HAP-1 (cell line): ENCODE measurements at places on chromosomes 1 and 21.
A peak's percentile ranks its signal among the peaks of the same experiment; 100 is the strongest.

DNA sequence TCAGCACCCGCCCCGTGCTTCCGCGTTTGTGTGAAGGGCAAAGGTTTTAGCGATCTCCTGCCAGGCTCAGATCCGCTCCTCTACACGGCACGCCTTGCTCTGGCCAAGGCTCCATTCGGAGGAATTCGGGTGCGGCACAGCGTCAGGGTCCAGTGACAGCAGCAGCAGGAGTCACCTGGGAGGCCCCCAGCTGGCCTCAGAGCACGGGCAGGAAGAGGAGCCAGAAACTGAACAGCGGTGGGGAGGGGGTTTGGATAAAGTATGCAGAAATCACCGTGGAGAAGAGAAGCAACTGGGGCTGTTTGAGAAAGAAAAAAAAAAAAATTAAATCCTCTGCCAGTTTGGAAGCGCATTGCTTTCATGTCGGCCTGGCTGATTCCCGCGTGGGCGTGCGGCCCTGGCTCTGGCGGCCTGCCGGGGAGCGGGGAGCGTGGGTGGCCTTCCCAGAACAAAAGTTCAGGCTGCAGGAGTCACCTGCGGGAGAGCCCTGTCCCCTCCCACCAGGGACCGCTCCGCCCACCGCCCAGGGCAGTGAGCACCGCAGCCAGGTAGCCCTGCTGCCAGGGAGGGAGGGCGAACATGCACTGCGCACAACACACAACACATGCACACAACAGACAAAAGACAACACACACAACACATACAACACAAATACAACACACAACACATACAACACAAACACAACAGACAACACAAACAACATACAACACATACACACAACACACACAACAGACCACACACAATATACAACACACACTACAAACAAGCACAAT lies 107.6 kb downstream of the ETS2 start:
- no peak for DNase-seq

DNA sequence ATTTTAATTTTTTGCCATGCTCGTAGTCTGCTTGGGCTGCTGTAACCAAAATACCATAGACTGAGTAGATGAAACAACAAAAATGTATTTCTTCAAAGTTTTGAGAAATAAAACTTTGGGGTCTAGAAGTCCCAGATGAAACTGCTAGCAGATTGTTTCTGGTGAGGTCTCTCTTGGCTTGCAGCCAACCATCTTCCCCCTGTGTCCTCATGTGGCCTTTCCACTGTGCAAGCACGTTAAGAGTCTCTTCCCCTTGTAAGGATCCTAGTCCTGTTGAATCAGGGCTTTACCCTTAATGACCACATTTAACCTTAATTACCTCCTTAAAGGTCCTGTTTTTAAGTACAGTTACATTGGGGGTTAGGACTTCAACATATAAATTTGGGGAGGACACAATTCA lies 86.6 kb downstream of the PTBP2 start:
- no peak for DNase-seq

GRCh38 chr1:222886194-222886854 lies 71.5 kb downstream of the DISP1 start:
- no peak for DNase-seq

GRCh38 chr1:233843525-233844204 lies 60.8 kb upstream of the SLC35F3 start:
- no peak for DNase-seq

- DNase-seq, result no peak
Observed at GRCh38 chr21:35473496-35473895, 424.4 kb upstream of the RUNX1 start.

- DNase-seq, result no peak
Observed at GRCh38 chr21:32102426-32102825, 176.4 kb downstream of the MIS18A start.

- no peak for DNase-seq
Observed at GRCh38 chr1:182725259-182726255, 41.2 kb upstream of the RGS8 start.

- no peak for DNase-seq
Observed at GRCh38 chr1:12542616-12543592, 75.1 kb downstream of the DHRS3 start.

DNA sequence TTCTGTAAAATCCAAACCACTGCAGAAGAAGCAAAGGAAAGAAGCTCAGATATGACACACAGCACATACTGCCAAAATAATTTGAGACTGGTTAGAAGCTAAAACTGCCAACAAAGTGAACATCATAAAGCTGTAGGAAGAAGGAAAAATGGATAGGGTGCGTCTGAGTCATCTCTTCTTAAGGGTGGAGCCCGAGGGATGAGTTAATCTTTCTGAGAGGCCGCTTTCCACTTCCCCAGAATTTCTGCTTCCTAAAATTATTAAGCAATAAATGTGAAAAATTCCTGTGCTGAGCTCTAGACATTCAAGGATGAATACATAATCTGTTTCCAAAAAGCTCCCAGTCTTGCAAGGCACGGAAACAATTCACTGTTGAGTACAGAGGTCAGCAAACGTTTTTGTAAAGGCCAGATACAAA lies 20.1 kb downstream of the PPT1 start:
- DNase-seq, result no peak

DNA sequence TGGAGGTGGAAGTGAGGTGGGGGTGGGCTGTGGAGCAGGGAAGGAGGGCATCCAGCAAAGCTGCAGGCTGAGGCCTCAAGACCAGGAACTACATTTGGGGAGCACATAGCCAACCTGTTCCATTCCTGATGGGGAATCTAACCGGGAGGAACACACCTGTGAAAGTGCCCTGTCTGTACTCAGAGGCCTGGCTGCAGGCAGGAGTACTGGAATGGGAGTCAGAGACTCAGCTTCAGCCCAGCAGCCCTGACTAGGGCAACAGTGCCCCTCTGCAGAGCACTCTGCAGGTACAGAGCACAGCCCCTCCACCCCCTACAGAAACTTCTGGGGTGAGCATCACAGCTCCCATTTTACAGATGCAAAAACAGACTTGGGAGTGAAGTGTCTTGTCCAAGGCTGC lies 126.4 kb downstream of the DMRTB1 start:
- DNase-seq, result no peak

DNA sequence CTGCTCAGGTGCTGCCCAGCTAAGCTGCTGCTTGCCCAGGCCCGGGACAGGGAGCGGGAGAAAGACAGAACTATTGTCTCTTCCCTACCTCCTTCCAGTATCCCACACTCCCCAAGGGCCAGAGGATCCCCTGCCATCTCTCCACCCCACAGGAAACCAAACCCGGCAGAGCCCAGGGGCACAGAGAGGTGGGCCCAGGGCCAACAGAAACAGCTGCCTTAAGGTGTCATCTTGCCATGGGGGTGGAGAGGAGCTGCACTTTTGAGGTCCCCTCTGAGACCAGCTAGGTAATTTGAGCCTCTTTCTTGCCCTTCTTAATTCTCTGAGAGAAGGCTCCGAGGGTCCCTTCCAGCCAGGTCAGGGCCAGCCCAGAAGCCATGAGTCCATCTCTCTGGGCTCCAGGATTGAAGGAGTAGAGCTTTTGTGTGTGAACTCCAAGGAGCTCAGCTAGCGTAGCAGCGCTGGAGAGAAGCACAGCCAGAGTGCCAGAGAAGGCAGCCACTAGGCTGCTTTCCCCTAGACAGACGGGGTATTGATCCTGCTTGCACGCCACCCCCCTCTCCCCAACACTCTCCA lies 9.7 kb upstream of the GPR61 start:
- no peak for DNase-seq

DNA sequence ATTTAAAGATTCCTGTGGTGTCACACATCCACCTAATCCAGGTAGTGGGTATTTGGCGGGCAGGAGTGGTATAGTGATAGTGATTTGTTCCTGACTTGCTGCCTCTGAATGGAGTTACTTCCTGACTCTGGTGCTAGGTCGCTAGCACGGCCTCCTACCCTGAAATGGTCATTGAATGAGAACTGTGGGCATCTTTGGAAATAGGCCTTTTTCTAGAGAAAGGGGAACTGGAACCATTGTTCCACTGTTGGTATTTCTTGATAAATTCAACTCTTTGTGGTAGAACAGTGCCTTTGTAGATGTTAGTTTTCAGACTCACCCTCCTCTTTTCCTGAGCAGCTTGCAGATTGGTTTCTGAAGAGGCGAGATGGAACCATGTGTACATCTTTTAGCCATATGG lies 1.5 kb downstream of the QSOX1 start:
- no peak for DNase-seq

- DNase-seq, result no peak
Observed at GRCh38 chr1:193629875-193630274, 443.5 kb upstream of the B3GALT2 start.

- no peak for DNase-seq
Observed at GRCh38 chr1:36359911-36360550, 25.7 kb downstream of the STK40 start.

GRCh38 chr1:153774780-153775457 lies at the start of gene SLC27A3:
Gene SLC27A3, plus strand, starts transcription at chr1:153775407. Its CDS starts 91 bp downstream, at chr1:153775498.
- peak; percentile 83 for DNase-seq

GRCh38 chr1:17001760-17002523 lies 9.8 kb downstream of the ATP13A2 start:
- DNase-seq, result no peak

- DNase-seq, result peak; percentile 8
Observed at GRCh38 chr1:22662318-22662717, 9.3 kb downstream of the C1QB start.

- no peak for DNase-seq
Observed at GRCh38 chr1:154998201-154998780, 4.3 kb upstream of the ZBTB7B start.

GRCh38 chr1:167457936-167458584 lies 60.3 kb downstream of the CD247 start:
- DNase-seq, result no peak

- DNase-seq, result no peak
Observed at GRCh38 chr1:230327892-230328284, 98.2 kb downstream of the PGBD5 start.

DNA sequence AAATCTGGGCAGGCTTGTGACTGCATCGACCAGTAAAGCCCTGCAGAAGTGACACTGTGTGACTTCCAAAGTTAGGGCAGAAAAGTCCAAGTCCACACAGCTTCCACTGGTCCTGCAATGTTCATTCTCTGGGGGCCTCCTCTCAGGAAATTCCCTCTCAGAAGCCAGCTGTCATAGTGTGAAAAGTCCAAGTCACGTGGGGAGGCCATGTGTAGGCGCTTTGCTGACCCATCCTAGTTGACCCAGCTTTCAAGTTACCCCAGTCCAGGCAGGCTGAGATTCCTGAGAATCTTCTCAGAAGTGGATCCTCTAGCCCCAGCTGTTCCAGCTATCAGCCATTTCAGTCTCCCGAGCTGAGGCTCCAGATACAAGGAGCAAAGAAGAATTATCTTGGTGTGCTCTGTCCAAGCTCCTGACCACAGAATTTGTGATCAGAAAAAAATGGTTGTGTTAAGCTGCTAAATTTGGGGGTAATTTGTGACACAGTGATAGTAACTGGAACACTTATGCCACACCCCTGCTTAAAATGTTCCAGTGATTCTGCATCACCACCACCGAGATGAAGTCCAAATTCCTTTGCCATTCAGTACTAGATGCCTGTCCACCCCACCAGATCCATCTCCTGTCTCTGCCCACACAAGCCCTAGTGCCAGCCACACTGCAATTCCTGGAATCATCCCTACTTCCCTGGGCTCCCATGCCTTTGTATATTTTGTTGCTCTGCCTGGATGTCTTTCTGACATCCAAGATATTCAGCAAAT lies 2.5 kb upstream of the STUM start:
- no peak for DNase-seq

- DNase-seq, result no peak
Observed at GRCh38 chr1:208084220-208084619, 160.0 kb downstream of the PLXNA2 start.

DNA sequence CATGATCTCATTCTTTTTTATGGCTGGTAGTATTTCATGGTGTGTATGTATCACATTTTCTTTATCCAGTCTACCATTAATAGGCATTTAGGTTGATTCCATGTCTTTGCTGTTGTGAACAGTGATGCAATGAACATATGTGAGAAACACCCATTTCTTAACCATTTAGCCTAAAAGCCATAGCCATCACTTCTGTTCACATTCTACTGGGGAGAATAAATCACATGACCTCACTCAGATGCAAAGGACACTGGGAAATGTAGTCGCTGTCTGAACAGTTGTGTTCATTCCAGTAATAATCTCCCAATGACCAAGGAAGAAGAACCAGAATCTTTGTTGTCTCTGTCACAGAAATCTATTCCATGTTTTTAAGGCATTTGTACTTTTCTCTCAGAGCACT lies 15.1 kb upstream of the PLA2G2E start:
- DNase-seq, result no peak

DNA sequence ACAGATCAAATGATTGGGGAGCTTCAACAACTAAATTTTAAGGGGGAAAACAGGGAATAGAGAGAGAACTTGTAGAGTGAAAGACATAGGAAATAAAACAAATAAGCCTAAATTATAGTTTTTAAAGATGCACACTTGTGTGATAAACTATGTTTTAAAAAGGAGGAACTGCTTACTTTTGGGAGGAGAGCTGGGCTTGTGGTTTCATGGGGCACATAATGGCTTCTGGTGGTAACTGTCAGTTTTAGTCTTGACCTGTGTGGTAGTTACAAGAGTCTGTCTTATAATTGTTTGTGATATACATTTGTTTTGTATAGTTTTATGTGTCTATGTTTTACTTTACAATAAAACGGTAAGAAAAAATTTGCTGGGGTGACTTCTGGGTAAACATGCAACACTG lies 165.3 kb downstream of the COL24A1 start:
- no peak for DNase-seq

- no peak for DNase-seq
Observed at GRCh38 chr1:77370583-77371306, 88.9 kb downstream of the AK5 start.

DNA sequence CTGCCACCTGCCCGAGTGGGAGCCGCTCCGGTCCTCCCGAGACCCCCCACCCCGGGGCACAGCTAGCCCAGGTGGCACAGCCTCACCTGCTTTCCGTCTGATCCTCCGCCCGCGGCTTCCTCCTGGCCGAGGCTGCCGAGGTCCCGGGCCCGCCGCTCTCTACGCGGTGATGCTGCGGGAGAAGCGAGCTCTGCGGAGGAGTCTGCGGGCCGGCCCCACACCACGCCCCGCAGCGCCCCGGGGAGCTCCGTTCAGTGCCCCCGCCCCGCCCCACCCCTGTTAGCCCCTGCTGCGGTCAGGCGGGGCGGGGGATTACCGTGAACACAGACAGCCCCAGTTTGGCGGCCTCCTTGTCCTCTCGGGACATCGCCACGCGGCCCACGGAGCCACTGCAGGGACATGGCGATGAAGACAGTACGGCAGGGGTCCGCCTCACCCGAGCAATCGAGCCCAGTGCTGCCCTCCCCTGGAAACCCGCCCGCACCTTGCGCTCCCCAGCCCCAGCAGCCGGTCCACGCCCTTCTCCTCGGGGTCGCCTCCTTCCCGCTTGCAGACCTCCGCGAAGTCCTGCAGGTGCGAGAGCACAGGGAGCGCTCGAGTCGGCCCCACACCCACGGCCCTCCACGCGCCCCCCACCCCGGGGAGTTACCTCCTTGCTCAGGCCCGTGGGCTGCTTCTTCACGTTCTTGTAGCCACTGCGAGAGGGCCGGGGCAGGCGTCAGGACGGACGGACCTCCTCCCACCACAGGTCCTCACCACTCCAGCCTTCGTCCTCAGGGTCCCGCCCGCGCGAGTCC lies 933 bp downstream of the C1orf35 start:
- peak; percentile 78 for DNase-seq

GRCh38 chr1:47469910-47470309 lies 32.1 kb downstream of the FOXD2 start:
- no peak for DNase-seq

- no peak for DNase-seq
Observed at GRCh38 chr1:174174461-174175329, 15.4 kb downstream of the RABGAP1L start.

GRCh38 chr1:3930301-3931006 lies 30.4 kb upstream of the C1orf174 start:
- no peak for DNase-seq
